Iris pigment epithelial cell (primary cell): ENCODE measurements at places on chromosomes 11 and 22.

DNA sequence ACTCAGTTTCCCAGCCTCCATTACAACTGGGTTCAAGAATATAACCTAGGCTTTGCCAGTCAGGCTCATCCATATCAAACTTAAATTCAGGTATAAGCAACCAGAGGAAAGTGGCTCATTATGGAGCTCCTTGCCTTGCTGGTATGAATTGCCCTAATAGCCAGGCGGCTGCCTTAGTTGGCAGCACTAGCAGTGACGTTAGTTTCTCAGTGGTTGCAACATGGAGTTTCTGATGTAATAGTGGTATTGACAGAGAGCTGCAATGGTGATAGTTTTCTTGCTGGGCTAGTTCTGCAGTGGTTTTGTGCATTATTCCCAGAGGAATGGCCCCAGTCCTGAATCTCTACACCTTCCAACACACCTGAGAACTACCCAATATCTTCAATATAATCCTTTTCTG is 3.8 kb upstream of the TMEM123 start:
- peak; percentile 47 for DNase-seq

DNA sequence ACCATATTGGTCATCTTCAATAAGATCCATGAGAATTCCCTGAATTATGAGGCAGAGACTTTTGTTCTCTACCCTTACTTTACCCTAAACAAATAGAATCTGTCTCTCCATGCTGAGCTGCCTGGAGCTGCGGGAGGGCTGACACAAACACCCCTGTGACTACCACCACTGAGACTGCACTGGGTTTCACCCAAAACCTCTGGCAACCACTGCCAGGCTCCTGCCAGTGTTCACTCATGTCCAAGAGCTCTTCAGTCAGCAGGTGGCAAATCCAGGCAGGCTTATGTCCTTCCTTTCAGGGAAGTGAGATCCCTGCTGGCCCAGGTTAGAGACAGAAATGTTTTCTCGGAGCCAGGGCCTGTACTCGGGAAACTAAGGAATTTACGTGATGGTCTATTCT is 1105.3 kb downstream of the LRRC4C start:
- DNase-seq = no peak

DNA sequence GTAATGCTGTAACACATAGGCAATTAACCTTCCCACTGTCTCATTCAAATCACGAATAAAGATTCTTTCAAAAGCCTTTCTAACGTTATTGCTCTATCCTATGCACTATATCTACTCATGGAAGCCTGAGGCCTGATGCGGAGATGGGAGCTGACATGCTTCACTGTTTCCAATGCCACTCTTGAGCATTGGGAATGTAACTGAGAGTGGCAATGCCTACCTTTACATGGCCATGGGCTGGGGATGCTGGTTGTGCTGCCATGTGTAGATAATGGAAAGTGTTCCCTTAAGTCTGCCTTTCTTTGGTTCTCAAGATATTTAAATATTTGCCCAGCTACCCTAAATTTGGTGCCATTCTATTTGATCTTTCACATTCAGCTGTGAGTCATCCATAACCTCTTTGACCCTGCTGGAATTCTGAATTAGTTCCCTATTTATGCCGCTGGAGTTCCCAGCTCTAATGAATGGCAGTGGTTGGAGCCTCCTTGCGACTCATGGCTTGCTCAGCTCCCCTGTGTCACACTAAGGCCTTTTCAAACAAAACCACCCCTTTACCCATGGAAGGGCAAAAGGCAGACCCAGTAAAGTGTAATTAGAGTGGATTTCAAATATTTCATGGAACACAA is 21.4 kb upstream of the DKK3 start:
- DNase-seq = no peak

DNA sequence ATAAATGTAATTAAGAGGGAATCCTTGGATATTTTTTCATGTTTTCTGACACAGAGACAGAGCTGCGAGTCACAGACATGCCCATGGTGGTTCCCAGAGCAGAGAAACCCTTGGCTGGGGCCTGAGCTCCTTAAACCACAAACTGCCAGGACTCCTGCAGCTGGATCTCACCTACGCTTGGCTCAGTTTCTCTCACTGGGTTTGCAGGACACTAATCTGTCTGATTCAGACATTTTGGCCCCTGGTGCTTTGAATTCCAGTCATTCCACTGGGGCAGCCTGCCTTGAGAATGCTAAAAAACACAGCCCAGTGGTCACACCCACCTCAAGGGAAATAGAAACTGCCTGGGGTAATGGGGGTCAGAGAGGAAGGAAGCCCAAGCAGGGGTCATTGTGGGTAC is 122.6 kb downstream of the CCDC81 start:
- DNase-seq = peak; percentile 74

- peak; percentile 86 for DNase-seq
These were observed 37.8 kb downstream of the ARRB1 start for GRCh38 chr11:75313513-75314272.

DNA sequence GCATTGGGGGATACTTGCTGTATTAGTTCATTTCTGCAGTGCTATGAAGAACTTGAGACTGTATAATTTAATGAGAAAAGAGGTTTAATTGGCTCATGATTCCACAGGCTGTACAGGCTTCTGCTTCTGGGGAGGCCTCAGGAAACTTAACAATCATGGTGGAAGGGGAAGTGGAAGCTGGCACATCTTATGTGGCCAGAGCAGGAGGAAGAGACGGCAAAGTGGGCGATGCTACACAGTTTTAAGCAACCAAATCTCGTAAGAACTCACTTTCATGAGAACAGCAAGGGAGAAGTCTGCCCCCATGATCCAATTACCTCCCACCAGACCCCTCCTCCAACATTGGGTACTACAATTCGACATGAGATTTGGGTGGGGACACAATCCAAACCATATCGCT is 55.1 kb downstream of the TMPRSS5 start:
- DNase-seq = no peak

GRCh38 chr11:20933086-20933485 is 263.7 kb downstream of the NELL1 start:
- DNase-seq = no peak

GRCh38 chr22:29150701-29151100 is 55.0 kb upstream of the EMID1 start:
- DNase-seq = no peak

DNA sequence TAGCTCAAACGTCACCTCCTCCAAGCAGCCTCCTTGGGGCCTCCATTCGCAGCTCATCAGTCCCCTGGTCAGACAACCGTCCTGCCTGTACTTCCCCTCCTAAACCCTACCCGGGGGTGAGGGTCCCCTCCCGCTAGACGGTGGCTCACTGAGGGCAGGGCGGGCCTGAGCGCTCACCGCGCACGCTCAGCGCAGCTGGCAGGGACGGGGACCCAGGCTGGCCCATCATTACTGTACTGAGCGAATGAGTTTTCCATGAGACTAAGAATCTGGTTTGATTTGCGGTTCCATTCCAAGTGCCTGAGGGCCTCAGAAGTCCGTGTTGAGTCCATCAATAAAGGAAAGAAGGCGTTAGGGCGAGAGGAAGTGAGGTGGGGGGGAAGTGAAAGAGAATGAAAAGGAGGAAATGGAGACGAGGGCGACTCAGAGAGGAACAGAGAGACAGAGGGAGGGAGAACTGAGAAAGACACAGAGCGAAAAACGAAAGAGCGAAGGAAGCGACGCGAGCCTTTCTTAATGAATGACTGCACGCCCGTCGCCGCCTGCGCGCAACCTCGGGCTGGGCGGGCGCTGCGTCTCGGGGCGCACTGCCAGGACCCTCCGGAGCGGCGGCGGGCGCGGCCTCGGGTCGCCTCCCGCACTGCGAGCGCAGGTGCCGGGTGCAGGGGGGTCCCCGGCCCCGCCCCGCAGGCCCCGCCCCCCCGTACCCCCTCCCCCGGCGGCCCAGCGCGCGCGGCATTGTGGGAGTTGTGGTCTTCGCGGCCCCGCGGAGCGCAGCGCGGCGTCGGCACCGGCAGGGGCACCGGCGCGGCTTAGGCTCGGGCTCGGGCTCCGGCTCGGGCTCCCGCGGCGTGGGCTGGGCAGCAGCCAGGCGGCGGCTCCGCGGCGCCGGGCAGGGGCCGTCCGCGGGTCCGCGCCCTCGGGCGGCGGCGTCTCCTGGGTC is at the start of gene ASPHD2:
Gene ASPHD2, plus strand, starts transcription at position 746 of the 943 bp plus-strand sequence. CDS start 4,356 bp downstream, outside the sequence.
- DNase-seq = peak; percentile 67

DNA sequence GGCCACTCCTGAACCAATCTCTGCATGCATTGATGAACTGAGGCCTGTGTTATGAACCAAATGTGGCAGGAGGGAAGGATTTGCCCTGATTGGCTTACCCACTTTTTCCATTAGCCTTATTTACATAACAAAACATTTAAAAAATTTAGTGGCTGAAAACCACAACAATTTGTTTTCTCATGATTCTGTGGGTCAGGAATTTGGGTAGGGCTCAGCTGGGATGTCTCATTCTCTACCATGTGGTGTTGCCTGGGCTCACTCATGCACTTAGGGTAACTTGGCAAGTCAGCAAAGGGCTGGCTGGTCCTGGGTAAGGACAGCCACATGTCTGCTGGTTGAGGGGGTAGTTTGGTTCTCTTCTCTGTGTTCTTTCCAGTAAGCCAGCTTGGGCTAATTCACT is 35.1 kb upstream of the CYP2R1 start:
- peak; percentile 29 for DNase-seq

- DNase-seq = no peak
These were observed 231.3 kb upstream of the B3GAT1 start for GRCh38 chr11:134643115-134644012.

GRCh38 chr11:69654001-69654659 is 13.2 kb downstream of the CCND1 start:
- DNase-seq = no peak

DNA sequence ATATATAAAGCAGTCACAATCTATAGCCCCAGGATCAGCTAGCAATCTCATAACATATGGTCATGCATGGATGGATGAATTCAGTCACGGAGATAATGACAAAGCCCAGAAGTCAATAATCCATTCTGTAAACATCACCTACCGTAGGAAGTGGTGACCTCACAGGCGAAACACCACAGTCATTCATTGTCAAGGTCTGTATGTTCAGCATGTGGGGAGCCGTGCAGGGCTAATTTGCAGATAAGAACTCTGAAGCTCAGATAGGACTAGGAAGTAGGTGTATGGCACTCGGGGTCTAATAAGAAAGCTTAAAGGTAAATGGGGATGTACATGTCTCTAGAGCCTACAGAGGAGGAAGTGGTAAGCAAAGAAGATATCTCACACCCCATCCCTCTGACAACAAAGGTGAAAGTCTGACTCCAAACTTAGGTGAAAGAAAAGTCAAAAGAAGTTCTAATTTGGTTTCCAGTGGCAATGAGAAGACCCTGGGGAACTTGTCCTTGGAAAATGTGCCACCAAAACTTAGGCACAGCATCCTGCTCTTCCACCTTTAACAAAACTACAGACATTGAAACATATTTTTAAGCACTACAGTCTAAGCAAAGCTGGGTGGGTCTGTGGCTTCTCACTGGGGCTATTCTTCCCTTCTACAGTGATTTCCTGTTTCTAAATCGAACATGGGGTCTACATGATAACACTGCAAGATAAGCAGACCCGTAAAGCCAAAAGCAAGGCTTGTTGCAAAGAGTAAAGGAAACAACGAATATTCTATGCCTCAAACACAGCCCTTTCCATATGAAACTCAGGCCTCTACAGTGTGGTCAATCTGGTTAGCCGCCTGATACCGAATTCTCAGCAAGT is 5.2 kb downstream of the CRTAM start:
- DNase-seq = no peak

GRCh38 chr11:85133636-85134035 is 493.5 kb downstream of the DLG2 start:
- DNase-seq = no peak

DNA sequence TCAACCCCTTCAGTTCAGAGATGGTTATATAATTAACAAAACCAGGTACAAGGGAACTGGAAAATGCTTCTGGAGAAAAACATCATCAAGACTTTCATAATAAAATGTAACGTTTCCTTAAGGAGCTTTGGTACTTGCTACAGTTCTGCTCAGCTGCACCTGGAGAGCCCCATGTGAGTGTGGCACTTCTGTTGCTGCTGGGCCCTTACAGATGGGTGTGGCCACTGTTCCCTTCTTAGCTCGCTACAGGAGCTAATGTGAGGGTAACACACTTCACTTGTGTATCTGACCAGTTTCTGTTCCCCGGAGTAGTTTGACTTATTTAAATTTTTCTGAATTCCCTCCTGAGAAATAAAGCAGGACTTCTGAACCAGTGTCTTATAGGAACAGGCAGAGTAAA is 4.0 kb downstream of the POU2AF3 start:
- no peak for DNase-seq

GRCh38 chr11:3014057-3014938 is 22.2 kb upstream of the NAP1L4 start:
- peak; percentile 17 for DNase-seq

DNA sequence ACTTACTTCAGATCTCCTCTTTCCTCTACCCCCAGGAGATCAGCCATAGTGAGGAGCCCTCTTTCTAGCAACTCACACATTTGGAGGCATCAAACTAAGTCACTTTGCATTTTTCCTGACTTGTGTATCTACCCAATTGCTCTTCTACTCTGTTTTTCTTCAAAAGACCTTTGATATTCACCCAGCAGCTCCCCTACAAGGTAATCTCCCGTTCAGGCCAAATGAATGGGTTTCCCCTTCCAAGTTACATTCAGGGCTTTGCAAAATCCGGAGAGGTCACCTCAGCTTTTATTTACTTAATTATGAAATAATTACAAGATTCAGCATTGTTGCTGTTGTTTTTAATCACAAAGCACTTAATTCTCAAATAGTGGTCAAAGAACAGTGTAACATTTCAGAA is 6.1 kb downstream of the LARGE1 start:
- DNase-seq = no peak

DNA sequence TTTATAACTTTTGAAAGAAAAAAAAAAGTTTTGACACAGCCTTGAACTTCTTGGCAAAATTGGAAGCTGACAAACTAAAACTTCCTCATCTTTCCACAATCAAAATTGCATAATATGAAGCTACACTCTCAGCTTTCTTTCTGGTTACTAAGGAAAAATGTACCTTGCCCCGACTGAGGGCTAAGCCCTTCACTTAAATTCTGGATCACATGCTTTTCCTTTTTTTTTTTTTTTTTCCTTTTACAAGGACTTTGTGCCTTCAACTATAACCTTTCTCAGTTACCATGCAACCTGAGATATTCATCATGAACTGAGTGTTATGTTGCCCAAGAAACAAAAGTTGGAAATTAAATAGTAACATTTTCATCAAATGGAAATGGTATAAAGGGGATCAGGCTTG is 188.5 kb upstream of the CARD18 start:
- DNase-seq = no peak

DNA sequence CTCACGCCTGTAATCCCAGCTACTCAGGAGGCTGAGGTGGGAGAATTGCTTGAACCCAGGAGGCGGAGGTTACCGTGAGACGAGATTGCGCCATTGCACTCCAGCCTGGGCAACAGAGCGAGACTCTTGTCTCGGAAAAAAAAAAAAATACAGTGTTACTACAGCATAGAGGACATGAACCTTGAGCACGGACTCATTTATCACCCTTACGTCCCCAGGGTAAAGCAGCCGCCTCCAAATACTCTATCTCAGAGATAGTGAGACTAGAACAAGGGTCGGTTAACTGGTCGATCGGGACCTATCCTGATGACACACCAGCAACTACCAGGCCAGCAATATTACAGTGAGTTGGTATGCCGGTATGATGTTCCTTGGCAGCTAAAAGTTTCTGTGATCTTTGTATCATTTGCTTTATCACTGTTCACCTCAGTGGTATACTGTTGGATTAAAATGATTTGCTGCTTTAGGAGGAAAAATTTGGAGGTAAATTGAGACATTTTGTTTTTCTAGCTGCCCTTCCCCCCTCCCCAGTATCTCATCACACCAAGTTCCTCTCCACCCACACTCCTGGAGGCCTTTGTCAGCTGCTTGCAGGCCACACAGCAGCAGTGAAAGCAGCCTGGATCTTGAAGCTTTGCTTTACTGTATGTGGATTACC is 7.0 kb upstream of the SIDT2 start:
- peak; percentile 69 for DNase-seq
